GM13977 (cell line): ENCODE measurements at places on chromosomes 2 and 18.

DNA sequence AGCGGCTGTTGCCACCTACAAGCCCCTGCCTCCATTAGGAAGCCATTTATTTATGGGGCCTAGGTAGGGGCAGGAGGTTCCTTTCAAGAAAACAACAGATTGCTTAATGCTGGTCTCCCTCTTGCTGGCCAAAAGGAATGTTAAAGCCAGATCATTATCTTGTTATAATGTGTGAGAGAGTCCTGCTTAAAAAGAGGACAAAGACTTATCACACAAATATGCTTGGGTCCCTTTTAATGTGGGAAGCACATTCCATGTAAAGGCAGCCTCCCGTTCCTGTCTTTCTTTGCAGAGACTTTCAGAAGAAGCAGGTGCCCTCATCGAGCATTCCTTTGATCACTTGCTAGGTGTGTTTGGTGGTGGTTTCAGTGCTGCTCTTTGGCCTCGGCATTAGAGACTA lies 76.4 kb downstream of the AGAP1 start:
- no peak for DNase-seq

DNA sequence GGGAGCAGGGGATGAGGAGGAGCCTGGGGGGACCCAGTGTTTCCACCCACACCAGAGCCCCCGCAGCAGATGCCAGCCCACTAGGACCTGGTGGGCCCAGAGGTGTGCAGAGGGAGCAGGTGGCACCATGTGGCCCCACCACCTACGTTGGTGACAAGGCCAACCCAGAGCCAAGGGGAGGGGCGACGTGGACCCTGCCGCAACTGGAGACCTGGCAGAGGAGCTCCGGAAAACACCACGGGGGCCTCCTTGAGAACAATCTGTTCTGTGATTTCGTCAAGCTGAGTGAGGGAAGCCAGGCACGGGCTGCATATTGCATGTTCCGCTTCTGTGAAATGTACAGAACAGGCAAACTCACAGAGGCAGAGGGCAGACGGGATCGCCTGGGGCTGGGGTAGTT lies 49.1 kb upstream of the GPC1 start:
- DNase-seq, result no peak

GRCh38 chr2:160635488-160635887 lies 141.9 kb upstream of the RBMS1 start:
- no peak for DNase-seq

- no peak for DNase-seq
Observed at GRCh38 chr2:392926-393280, 105.0 kb upstream of the ALKAL2 start.

GRCh38 chr2:64841461-64841860 lies 147.7 kb upstream of the SLC1A4 start:
- DNase-seq, result no peak

DNA sequence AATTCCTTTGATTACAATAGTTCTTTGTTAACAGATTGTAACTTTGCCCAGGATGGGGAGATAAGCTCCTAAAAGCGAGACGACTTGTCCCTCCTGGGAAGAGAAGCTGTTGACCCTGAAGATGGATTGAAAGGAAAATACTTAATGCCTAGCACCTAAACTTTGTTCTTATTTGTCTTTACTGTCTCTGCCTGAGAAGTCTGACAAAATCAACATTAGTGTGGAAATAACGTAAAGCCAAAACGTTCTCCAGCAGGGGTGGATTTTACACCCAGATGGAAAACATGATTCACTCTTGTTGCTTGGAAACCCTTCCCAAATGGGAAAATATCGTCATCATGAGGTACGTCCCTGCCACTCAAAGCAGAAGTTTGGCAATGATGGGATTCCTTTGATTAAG lies 450.1 kb downstream of the SLC4A3 start:
- no peak for DNase-seq
